ENCODE measurements at places on chromosomes 5 and 9.

DNA sequence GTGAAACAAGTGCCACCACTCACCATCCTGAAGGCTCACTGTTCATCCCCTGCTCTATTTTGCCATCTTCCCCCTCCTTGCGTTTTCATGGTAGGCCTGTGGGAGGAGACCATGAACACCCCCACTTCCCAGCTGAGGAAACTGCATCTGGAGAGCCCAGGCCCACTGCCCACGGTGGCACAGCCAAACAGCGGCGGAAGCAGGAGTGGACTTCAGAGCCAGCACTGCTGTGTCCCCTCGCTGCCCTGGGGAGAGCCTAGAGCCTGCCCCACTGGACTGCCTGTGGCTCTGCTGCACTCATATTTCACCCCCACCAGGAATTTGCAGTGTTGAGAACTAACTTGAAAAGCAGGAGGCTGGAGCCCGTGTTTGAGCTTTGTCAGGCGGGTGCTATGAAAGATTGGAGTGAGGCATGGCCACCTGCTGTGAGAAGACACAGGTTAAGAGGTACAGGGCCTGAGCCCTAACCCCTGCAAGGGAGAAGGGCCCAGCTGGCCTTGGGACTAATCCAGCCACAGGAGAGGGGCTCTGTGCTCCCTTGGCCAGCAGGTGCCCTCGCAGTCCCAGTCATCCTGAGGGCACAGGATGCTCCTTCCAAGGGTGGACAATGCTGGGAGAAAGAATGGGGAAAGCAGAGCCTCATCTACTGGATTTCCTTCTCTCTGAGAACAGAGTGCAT, 79.0 kb downstream of the MACROH2A1 start:
- DNase-seq = no peak

DNA sequence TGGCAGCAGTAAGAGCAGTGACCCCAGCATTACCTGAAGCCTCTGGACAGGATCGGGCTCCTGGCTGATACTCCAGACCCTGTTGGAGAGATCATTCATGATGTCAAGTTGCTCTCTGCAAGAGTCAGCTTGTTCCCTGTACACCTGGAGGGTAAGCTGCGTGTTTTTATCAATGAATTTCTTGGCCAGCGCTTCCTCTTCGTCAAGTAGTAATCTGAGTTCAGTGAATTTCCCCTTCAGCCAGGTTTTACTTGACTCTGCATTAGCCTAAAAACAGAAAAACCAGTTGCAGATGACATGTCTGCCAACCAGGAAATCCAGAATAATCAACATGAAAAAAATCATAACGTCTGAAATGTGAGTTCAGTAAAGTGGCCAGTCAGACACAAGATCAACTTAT, 19.1 kb downstream of the TRIM14 start:
- DNase-seq = no peak

- no peak for DNase-seq
Observed at GRCh38 chr9:20771729-20772128, 87.7 kb downstream of the FOCAD start.

DNA sequence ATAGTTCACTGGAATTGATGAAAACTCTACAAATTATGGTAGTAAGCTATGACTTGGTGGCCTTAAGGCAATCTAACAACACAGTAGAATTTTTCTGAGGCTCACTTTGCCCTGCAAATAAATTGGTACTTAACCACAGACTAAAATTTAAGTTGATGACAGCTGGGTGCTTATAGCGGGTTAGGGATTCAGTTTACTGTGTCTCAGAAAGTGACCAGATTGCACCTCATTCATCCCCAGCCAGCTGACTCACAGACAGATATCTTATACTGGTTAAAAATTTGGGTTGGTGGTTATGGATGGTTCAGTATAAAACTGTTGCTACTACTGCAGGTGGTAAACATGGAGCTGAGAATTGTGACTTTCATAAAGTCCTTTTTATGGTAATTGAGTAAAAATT, 2.8 kb downstream of the CKS2 start:
- DNase-seq = no peak

GRCh38 chr9:7811677-7812076, 12.1 kb upstream of the DMAC1 start:
- DNase-seq = no peak

GRCh38 chr5:143341807-143342570, 61.5 kb downstream of the NR3C1 start:
- no peak for DNase-seq

GRCh38 chr5:18772475-18772874, 1138.2 kb downstream of the TAF11L14 start:
- no peak for DNase-seq

DNA sequence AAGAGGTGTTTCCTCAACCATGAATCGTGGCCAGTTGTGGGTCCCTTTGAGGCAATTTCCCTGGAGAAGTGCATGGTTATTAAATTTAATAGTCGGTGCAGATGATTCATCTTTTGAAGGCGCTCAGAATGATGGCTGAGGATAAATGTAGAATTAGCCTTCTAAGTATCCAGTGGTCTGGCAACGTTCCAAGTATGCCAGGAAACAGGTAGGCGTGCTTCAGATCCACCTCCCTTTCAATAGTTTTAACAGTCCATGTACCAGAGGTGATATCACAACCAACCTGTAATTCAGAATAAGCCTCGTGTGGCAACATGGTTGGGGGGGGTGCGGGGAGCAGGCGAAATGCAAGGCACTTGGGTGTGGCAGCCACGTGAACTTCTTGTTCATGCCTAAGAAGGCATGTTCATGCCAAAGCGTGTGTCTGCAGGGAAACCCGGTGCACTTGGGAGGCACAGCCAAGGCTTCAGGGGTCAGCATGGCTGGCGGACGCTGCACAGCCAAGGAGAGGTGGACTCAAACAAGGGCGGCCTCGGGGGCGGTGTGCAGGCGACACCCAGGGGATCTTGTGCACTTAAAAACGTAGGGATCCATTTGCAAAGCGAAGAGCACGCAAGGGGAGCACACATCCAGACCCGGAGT, 5.2 kb upstream of the NKD2 start:
- DNase-seq = no peak

GRCh38 chr5:114319821-114320220, 42.0 kb upstream of the KCNN2 start:
- no peak for DNase-seq

DNA sequence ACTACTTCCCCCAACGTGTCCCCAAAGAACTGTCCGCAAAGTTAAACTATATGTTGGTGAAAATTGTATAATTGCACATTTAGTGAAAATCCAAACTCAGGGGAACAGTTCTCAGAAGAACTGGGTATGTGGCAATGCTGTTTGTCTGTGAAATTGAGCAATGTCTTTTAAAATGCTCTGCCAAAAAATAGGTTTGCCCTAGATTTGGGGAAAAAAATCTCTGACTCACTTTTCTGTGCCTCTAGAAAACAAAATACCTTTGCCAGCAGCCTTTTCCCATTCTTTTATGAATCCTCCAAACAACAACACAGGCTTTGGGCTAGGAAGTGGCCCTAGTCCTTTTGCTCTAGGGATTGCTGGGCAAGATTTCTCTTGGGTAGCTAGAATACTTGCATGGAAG, 37.4 kb upstream of the ZNF608 start:
- no peak for DNase-seq

- DNase-seq = no peak
Observed at GRCh38 chr9:70609542-70610286, 195.3 kb upstream of the KLF9 start.

DNA sequence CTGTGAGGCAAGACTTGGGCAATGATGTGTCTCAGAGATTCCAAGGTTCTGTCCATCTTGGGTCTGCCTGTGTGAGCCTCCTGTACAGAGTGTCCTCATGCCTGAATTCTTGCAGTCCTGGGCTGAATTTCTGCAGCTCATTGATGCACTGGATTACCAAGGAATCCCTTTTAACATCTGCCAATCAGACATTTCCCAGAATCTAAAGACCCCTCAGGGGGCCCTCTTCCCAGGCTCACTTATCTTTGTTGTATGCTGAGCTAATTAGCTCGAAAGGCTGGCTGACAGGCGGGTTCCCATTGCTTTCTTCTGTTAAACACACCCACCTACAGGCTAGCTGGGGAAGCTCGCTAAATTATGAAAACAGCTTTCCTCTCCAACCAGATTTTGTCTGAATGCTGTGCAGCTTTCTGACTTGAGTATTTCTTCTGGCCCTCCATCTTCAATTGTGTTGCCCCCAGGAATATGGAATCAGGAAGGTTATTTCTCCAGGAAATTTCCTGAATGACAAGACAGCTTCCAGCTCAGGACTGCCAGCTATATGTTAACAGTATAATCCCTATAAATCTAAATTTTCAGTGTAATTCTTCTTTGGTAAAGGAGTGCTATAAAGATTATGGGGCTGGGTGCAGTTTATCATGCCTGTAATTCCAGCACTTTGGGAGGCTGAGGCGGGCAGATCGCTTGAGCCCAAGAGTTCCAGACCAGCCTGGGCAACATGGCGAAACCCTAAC, at the start of gene LIX1:
Gene LIX1 (minus strand): TSS at position 91 of the 734 bp plus-strand sequence. CDS start 35 bp downstream, at position 56.
- DNase-seq = no peak

DNA sequence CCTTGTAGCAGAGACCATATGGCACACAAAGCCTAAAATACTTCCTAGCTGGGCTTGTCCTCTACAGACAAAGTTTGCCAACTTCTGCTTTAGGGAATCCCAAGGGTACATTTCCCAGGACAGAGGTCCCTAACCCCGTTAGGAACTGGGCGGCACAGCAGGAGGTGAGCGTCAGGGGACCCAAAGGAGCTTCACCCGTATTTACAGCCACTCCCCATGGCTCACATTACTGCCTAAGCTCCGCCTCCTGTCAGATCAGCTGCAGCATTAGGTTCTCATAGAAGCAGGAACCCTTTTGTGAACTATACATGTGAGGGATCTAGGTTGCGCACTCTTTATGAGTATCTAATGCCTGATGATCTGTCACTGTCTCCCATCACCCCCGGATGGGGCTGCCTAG, 88.5 kb upstream of the TRPM3 start:
- no peak for DNase-seq

DNA sequence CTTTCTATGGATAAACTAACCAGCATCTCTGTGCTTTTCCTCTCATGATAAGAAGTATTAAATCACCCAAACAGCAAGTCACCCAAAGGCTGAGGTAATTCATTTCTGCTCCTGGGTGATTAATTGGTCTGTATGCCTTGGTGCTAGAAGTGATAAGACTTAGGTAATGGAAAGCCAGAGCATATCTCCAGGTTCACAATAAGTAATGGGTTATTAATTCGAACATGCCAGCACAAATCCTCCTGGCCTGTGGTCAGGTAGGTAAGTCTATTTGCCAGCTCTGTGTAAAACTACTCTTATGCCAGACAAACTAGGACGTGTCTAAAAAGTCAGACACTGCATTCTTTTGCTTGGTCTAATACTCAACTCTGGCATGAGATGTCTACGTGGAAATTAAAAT, 11.2 kb upstream of the ENC1 start:
- DNase-seq = no peak

DNA sequence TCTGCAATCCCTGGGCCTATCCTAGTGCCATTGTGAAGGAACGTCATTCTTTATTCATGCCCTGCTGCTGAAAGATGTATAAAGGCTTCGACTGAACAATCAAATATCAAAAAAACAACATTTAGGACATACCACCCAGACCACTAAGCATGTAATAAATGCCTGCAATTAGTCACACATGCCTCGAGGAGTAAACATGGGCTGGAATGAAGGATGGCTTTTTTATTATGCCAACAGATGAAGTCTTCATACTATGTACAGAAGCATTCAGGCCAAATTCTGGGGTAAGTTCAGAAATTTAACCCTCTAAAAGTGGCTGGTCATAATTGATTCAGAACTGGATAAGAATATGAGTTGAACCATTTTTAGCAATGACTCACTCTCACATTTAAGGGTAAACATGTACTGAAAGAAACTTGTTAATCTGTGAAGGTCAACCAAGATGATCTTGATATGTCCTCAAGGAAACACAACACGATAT, 38.1 kb downstream of the FAM240B start:
- no peak for DNase-seq

GRCh38 chr5:76582230-76583162, 40.7 kb downstream of the F2RL2 start:
- no peak for DNase-seq

- DNase-seq = no peak
Observed at GRCh38 chr9:16105168-16106020, 552.6 kb downstream of the CCDC171 start.
